ENCODE measurements at places on chromosomes 12 and 14.

GRCh38 chr12:127515941-127516340, 751.0 kb upstream of the TMEM132C start:
- DNase-seq: no peak

DNA sequence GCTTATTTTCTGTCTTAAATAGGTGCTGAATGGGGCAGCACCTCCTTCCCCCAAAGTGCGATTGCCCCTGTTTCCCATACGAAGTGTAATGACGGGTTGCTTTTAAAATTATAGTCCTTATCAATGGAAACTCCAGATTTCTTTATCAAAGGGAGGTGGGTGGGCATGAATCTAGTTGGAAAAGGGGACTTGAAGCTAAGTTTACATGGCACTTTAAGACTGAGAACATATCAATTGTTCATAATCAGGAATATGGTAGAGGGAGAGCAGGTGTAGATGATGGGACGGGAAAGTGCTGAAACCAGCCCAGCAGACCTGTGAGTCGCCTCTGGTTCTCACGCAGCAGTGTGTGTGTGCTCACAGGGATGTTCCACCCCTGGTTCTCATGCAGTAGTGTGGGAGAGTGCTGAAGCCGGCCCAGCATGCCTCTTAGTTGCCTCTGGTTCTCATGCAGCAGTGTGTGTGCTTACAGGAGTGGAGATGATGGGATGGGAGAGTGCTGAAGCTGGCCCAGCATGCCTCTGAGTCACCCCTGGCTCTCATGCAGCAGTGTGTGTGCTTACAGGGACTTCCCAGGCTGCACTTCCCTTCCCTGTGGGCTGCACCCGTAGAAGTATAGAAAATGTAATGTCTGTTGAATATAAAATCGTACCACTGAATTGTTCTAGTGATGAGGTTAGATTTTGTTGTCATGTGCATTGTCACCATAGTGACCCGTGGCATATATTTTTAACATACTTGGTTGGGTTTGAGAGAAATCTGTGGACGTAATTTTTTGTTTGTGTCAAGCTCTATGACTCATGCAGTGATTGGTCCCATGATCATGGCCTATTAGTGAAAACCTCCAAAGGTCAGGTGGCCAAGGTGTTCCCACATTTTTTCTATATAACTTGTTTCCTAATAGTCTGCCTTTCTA, 51.6 kb downstream of the GPATCH2L start:
- peak; percentile 90 for DNase-seq

GRCh38 chr12:6328045-6328779, 13.7 kb downstream of the TNFRSF1A start:
- DNase-seq: no peak

DNA sequence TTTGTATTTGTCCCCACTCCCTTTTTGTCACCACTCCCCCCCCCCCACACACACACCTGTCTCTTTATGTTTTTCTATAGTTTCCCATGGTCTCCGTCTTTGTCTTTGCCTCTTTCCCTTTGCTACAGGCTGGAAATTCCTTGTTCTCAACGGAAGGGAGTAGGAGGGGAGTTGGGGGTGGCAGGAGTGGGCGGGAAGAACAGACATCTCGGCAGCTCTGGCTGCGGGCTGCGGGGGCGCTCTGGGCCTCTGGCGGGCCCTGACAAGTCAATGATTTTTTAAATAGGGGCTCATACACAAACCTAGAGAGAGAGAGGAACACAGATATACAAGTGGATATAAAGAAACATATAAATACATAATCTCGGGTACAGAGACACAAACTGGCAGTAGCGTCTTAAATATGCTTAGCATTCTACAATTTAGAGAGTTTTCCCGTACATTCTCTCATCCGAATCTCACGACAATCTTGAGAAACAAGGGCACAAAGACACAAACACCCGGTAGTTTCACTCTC, 2.4 kb upstream of the NAB2 start:
- peak; percentile 73 for DNase-seq

- DNase-seq: no peak
Observed at GRCh38 chr12:51217133-51217967, 512 bp downstream of the POU6F1 start.

DNA sequence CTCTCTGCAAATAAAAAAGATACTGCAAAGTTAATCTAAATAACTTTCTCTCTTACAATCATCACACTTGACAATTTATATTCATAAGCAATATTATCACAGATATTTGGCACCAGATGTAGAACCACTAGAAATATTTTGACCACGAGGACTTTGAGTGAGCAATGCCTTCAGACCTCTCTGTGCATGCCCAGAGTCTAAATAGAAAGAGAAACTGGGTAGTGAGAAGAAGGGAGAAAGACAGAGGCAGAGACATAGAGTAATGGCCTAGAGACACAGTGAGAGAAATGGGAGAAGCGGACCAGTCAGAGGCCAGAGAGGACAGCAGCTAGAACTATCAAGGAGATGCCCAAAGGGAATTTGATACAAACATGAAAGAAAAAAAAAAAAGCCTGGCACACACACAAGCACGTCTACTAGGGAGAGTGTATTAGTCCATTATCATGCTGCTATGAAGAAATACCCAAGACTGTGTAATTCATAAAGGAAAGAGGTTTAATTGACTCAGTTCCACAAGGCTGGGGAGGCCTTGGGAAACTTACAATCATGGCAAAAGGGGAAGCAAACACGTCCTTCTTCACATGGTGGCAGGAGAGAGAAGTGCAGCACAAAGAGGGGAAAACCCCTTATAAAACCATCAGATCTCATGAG, 41.1 kb downstream of the BMP4 start:
- DNase-seq: no peak

DNA sequence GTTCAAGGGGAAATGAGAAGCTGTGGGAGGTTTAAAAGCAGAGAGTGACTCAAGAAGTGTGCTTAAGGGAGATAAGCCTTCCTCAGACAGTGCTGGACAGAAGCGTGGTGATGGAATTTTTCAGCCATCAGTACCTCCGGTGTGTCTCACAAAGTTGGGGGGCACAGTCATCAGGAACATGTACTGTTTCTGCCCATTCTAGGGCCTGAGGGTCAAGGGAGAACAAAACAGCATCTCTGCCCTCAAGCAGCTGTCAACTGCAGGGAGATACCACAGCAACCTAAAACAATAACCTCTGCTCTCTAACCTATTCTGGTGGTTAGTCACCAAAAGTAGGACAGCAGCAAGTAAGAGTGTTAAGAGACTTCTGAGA, 2.0 kb upstream of the STON2 start:
- DNase-seq: peak; percentile 55

GRCh38 chr12:113471619-113472171, at the start of gene LHX5:
Gene LHX5 (minus strand): TSS chr12:113471871. CDS start chr12:113471498, 373 bp downstream.
- no peak for DNase-seq

DNA sequence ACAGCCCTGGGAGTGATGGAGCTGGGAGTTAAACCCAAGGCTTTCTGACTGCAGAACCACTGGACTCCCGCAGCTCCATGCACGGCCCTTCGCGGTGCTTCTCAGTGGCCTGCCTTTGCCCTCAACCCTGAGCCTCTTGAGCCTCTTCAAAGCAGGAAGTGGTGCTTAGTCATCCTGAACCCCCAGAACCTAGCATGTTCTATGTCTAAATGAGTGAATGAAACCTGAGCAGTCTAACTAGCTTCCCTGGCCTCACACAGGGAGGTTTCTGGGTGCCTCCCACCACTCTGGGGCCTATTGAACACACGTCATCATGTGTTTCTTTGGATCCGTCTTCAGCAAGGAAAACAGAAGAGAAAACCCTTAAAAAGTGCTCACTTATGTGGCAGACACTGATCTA, 117.9 kb upstream of the SFSWAP start:
- DNase-seq: no peak

GRCh38 chr12:54564768-54565167, 15.4 kb downstream of the PDE1B start:
- DNase-seq: no peak

DNA sequence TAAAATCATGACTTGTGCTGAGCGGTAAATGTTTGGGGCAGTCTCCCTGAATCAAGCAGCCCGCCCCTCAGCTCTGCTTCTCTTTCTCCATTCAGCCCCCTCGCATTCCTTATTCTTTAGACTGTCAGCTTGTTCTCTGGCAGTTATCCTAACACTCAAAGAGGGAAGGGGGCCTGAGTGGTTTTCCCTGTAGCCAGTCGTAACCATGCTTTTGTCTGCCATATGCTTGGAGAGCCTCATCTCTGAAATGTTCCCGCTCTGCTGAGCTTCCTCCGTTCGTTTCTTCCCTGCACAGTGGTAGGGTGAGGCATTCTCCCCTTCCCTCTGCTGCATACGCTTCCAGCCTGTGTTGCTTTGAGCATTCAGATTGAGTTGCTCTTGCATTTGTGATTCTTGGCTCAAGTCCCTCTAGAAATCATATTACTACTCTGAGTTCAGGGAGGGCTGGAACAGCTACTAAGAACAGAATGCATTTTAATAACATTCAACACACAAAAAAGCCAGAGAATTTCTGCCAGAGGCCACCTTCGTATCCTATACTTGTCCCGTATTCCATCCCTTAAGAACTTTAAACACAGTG, 119.7 kb downstream of the FBXL14 start:
- peak; percentile 45 for DNase-seq

DNA sequence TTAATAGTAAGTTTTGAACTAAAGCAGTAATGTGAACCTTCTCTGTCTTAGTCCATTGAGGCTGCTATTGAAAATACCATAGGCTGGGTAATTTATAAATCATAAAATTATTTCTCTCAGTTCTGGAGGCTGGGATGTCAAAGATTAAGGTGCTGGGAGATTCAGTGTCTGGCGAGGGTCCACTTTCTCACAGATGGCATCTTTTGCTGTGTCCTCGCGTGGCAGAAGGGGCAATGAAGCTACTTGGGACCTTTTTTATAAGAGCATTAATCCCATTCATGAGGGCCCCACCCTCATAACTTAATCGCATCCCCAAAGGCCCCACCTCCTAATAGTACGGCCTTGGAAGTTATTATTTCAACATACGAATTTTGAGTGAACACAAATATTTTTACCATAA, 28.4 kb downstream of the LIN7A start:
- DNase-seq: no peak

- no peak for DNase-seq
Observed at GRCh38 chr14:77058117-77058516, 29.6 kb upstream of the IRF2BPL start.

DNA sequence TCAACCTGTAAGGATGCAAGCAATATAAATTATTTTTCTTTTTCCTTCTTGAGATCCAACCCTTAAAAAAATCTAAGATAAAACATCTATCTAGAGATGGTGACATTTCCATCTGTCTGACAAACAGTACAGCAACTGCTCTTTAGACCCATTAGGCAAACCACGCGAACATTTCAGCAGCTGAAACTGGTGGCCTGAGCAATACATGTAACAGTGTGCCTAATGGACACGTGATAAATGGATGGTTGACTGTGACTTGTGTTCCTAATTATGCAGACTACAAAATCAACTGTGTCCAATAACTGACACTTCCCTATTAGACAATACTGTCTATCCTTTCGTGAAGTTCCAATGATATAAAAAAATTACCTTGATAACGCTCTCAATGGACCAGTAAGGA, 18.9 kb downstream of the E2F7 start:
- no peak for DNase-seq

DNA sequence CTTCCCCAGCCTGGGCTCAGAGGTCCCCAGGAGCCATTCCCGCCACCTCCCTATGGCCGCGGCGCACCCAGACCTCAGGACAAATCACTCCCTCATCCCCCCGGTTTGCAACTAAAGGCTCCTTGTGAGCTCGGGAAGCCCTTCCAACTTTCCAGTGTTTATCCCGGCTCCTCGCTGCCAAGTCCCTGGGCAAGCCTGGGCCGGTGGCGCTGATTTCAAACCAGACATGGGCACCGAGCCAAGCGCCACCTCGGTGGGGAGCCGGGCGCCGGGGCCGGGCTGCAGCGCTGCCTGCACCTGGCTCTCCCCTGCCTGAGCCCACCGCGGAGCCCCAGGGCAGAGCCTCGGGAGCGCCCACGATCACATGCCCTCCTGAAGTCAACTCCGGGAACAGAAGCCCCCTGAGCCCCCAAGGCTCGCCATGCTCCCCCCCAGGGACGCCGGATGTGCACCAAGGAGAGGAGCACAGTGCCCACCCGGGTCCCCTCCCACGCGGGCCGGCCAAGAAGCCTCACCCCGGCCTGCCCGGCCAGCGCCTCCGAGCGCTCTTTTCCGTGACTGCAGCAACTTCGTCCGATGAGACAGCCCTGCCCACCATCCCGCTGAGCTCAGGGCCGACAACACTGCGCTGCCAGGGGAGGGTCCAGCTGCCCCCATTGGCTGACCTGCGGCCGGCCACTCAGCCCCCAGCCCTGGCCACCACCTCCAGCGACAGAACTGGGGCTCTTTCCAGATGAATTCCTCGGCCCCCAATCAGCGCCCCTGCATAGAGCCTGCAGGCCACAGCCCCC, 50.0 kb downstream of the NCOR2 start:
- peak; percentile 75 for DNase-seq

GRCh38 chr12:102690253-102690652, 209.9 kb upstream of the IGF1 start:
- DNase-seq: no peak

GRCh38 chr12:119011231-119011630, 29.9 kb downstream of the SRRM4 start:
- no peak for DNase-seq

DNA sequence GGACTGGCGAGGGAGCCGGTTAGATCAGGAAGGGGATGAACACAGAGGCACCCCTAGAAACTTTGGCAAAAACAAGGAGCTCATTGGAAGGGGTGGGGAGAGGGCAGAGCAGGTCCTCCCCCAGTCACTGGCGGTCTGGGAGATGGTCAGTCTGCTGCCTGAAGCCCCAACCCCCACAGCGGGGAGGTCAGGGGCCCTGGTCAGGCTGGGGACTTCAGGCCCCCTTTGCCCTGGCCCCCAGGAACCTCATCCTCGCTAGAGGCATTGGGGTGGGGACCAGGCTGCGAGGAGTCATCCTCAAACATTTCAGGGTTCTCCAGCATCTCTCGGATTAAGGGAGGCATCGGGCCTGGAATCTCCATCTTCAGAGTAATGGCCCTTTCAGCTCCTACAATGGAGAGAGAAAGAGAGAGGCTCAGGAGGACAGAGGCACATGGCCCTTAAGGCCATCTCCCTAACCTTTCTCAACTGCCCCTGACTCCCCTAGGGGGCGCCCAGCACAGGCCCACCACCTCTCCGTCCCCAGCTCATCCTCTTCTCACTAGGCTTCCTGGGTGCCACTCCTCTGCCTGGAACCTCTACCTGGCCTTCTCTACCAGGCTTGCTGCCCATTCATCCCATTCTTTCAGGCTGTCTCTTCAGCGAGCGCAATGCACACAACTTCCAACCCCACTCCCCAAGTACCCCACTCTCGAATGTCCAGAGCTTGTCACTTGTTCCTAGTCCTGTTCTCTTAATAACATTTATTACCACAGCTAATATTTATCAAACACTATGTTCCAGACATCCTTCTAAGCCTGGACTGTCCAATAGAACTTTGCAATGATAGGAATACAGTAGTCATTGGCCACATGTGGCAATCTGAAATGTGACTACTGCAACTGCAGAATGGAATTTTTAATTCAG, 4.7 kb upstream of the ITGB7 start:
- DNase-seq: no peak

DNA sequence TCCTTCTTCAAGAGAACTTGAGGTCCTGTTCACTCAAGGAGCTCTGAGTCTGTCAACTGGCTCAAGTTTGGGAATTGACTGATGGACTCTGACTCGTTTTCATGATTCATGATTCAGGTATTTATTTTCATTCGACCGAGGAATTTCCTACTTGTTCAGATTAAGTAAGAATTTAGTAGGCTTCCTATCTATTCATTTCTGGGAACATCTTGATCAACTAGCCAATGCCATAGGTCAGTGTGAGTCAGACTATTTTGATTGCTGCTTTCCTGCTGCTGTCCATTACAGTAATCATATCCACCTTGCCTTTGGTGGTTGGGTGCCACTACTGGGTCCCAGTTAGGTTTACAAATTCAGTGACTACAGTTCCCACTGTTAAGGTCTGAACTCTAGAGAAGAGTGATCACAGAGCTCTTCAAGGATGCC, 6.1 kb downstream of the FAM186A start:
- peak; percentile 90 for DNase-seq

GRCh38 chr12:124392271-124392666, 97.4 kb downstream of the RFLNA start:
- DNase-seq: no peak

Data from bronchial epithelial cell (primary cell).